Stimulated activated CD4-positive, alpha-beta T cell treated with anti-CD3 and anti-CD28 coated beads, Interleukin-4, amount 100 ng/mL, for 4 hours (primary cell): ENCODE measurements at places on chromosomes 7 and 10.
A peak's percentile ranks its signal among the peaks of the same experiment; 100 is the strongest.

DNA sequence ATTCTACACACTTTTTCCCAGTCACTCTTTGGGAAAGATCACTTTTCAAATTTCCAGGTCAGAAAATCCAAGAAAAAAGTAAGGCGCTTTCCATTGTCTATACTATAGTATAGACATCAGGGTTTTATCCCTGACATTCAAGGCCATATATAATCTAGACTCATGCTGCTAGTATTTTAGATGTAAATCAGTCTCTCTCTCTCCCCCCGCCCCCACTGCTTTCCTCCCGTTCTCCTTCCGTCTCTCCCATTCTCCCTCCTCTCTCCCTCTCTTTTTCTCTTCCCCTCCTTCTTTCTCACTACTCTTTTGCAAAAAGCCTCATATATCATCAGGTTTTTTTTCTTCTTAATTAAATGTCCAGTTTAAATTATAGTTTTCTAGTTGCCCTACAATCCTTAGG lies 154.8 kb downstream of the PHF14 start:
- no peak for DNase-seq

GRCh38 chr7:139817249-139817648 lies 11.8 kb upstream of the TBXAS1 start:
- DNase-seq: no peak

DNA sequence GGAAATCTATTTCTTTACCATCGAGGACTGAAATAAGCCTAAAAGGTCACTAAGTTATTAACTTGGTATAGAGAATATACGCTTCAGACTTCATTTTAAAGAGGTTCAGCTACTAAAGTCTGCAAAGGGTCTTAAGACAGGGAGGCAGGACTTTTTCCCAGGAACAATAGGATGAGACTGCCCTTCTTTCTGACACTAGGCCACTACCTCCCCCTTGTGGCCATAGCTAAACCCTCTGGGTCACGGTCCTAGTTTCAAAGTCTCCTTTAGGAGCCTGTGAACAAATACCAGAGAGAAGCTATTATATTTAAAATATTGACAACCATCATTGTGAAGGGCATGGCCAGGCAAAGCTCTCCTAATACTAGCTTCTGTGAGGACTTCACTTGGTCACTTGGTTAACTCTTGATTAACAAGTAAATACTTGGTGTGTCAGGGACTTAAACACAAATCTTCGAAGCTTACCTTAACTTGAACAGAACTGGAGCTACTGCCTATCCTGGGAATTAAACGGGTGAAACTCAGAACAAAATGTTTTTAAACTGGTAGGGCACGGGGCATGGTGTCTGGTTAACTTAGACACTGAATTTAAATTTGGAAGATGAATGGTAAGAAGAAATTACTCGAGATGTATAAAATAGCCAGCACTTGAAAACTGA lies 75.6 kb downstream of the CCDC6 start:
- DNase-seq: no peak

DNA sequence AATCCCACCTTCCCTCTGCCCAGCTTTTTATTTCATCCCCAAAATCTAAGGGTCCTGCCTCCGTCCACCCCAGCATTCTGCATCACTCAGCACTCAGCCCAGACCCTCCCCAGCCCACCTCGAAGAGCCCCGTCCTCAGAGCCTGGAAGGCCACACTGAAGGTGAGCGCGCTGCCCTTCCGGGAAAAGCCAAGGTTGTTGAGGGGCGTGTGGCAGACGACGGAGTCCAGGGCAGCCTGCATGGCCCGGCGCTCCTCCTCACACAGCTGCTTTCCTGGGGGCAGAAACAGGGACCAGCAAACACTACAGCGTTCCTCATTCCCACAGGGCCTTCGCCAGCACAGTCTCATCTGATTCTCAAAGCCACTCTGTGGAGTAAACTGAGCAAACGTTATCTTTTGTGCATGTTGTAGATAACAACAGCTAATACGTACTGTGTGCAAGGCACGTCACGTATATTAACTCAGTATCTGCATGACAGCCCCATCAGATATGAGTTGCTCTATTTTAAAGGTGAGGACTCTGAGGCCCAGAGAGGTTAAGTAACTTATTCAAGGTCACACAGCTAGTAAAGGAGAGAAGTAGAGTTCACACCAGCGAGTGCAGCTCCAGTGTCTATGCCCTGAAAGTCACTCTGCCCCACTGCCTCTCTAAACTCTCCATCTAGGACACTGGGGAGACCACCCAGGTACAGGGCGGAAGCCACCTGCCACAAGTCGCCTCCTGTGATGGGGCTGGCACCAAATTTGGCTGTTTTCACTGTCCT lies 2.8 kb downstream of the TRAPPC14 start:
- DNase-seq: no peak

DNA sequence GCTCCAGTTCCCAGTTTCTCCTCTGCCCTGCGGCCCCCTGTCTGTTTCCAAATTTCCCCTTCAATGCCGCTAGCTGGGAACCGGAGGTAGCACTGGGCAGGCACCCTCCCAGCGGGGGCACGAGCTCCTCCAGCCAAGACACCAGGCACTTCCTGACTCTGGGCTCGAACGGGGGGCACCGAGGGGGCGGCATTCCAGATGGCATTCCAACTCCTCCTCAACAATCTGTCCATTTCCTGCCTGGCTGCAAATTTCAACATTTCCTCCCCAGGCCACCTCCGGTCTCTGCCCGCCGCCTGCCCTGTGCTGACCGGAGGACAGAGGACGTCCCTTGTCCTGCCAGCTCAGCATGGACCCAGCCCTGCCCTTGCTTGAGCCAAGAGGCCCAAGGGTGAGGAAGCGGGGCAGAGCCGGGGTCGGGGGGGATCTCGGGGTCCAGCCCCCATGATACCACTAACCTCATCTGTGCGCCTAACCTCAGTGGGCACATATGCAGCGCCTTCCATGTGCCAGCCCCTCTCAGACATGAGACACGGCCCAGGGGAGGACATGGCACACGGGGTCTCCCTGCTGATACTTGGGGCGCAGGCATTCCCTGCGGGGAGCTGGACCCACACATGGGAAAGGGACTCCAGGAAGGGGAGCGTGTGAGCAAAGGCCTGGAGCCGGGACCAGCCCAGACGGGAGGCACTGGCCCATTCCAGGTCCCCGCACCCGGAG lies 58.0 kb downstream of the PDGFA start:
- DNase-seq: no peak

DNA sequence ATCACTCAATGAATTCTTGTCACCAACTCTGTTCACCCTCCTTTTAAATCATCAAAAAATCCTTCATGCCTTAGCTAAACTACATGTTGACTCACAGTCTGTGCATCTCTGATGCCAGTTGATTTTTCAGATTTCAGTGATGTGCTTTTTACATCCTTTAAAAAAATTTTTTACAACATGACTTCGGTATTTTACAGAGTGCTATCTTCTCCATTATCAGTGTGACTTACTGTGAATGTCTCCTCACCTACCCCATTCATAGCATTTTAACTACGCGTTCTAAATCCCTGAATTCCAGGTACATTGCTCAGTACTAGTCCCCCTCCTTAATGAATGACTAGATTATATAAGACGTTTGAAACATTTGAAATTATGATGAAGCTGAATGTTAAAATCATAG lies 98.7 kb downstream of the DNAH11 start:
- no peak for DNase-seq

GRCh38 chr10:12605580-12606405 lies 256.4 kb downstream of the CAMK1D start:
- DNase-seq: peak; percentile 38

GRCh38 chr10:688312-689120 lies 952 bp downstream of the DIP2C start:
- DNase-seq: no peak
